HCEC 1CT (cell line): ENCODE measurements at places on chromosomes 4 and X.

GRCh38 chr4:1939664-1940509 lies 68.7 kb downstream of the NSD2 start:
- peak; percentile 75 for DNase-seq

DNA sequence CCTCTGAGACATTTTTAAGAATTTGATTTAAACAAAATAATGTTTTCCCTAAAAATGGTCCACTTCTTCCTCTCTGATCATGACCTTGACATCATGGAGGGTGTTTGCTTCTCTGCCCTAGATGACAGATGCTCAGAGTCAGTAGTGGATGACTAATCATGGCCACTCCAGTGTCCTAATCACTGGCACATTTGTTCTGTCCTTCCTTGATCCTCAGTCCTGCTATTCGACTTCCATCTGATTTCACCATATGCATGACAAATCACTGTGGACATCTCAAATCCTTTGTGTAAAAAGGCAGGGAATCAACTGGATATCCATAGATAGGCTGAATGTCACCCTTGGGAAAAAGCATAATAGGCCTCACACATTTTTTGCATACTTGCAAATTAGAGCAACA lies 9.0 kb downstream of the CRMP1 start:
- DNase-seq: no peak

DNA sequence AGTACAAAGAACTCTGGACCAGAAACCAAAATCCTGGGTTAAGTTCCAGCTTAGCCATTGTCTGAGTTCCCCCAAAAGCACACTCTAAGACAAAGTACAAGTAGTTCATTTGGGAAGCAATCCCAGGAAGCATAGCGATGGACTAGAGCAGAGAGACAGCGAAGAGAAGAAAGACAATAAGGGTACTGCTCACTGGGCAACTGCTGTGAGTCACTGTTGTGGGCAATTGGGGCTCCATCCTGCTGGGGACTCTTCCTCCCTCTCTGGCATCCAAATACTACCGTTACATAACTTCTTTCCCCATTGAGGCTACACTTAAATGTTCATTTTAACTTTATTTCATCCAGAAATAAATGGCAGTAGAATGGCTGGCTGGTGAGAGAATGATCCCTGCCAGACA lies 14.1 kb downstream of the SRPX start:
- no peak for DNase-seq

DNA sequence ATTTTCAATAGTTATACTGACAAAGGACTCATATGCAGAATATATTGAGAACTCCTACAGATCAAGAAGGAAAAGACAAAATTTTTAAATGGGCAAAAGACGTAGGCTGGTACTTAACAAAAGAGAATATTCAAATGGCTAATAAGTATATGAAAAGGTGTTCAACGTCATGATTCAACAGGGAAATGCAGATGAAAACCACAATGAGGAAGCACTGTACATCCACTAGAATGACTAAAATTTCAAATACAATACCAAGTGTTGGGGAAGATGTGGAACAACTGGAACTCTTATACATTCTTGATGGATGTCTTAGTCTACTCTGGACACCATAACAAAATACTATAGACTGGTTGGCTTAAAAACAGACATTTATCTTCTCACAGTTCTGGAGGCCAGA lies 1.3 kb upstream of the MRFAP1L1 start:
- DNase-seq: no peak

DNA sequence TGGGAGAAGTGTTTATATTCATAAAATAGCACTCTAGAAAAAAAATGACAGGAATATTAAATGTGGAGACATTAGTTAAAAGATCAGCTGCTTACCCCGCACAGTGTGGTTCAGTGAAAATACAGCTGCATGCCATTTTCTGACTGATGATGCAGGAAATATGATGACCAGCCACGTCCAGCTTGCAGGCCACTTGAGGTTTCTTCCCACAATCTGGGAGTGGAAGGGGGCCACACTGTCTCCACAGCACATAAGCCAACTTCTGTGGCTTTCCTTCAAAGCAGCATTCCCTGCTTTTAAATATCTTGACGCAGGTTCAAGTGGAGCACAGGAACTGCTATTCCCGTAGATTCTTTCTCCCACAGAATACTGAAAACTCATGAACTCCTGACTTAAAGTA lies 173.4 kb upstream of the GALNT7 start:
- no peak for DNase-seq

GRCh38 chr4:186272699-186273391 lies 6.9 kb downstream of the F11 start:
- DNase-seq: no peak

GRCh38 chrX:11287505-11287904 lies 5.7 kb upstream of the AMELX start:
- peak; percentile 6 for DNase-seq

DNA sequence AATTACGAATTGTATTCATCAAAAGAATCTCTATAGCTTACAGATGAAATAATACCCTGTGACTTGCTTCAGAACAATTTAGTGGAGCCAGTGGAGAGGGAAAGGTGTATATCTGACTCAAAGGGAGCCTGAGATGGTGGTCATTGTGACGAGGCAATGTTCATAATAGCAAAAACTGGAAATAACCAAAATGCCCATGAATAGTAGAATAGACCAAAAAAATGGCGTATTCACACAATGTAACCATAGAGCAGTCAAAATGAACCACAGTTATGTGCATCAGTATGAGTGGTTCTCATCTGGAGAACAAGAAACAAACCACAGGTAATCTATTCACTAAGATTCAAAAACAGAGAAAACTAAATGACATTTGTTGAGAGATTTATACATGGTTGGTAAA lies 125.3 kb upstream of the CLNK start:
- no peak for DNase-seq

DNA sequence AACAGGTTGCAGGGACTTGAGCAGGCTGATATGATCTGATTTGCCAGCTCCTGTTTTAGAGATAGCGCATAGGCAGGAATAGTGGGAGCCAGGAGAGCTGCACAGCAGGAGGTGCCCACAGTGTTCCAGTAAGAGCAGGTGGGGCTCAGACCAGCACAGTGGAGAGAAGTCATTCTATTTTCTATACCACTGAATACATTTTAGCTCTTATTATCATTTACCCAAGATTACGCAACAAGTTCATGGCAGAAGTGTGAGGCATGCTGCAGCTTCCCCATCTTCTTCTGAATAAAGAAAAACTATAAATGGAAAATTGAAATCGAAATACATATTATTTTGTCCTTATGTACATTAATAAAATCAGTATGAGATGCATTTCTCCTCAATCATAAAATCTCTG lies 114.7 kb upstream of the EDNRA start:
- DNase-seq: no peak

DNA sequence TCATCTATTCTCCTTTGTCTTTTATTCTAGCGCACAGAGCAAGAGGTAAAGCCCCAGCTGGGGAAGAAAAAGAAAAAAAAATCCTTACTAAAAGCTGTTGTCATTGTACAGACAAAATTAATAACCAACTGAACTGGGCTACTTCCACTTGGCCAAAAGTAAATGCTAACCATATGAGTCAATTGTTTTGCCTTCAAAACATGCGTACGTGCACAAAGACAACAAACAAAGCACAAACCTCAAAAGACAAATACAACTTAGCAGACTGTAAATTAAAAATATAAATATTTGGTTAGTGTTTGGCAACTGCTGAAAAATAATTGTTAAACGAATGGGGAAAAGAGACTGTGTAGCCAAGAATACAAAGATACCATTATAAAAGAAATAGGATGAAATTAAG lies 5.9 kb downstream of the EDA2R start:
- DNase-seq: peak; percentile 42

GRCh38 chr4:128450326-128451120 lies 162.9 kb upstream of the PGRMC2 start:
- DNase-seq: peak; percentile 19

- DNase-seq: peak; percentile 91
Measured at GRCh38 chrX:31609130-31609529, 537.3 kb upstream of the FTHL17 start.

GRCh38 chrX:150692296-150692695 lies 900 bp upstream of the MTMR1 start:
- DNase-seq: no peak

DNA sequence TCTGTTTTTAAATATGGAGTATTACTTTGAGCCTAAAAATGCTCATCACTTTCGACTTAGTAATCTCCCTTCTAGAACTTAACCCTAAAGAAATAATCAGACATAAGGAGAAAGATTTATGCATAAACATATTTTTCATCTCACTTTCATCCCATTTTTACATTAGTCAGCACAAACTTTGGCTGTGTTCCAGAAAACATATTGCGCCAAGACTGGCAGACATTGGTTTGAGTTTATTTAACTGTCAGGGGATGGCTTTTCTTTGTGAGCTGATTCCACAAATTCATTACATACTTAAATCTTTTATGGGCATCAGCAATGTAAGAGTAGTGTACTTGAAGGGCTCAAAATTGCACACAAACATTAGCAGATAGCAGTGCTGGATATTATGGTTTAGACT lies 23.7 kb downstream of the MAOA start:
- peak; percentile 38 for DNase-seq

DNA sequence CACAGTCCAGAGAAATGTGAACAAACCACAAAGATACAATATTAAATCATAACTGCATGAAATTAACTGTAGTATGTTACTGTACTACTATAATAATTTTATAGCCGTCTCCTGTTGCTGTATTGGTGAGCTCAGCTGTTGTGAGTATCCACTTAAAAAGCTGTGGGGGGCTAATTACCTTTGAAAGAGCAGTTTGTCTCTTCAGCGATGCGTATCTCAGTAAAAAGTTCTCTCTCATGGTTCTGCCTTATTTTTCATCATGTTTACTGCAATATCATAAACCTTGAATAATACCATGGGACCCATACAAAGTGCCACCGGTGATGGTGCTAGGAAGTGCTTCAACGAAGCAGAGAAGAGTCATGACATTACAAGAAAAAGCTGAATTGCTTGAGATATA lies 8.4 kb upstream of the MSMO1 start:
- no peak for DNase-seq

DNA sequence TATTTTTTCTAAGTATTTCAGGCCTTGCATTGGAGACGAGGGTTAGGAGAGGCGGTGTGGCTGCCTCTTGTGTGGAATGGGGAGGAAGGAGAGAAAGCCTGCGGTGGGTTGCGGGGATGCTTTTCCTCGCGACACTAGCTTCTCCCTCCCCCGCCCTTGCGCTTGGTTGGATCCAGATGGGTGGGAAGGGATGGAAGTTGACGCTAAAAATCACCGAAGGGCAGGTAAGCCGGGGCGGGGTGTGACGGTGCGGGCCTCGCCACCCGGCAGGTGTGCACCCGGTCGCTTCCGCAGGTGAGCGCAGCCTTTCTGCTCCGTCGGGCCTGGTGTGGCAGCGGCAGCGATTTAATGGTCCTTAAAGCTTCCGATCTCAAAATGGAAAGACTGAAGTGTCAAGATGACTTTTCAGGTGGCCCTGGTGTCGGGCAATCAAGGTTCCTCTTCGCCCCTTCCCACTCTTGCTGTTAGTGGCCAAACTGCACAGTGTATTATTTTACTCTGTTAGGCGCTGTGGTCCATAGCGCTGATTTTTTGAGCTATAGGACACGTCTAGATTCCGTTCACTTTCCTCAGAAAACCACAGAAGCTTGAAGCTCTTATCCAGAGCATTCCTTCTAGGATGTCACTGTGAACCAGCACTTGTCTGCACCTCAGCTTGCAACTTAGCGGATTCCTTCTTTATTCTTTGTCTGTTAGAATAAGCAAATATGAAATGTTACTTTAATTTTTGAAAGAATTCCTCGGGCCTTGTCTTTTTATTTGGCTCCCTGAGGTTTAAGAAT lies 765 bp downstream of the ENOPH1 start:
- no peak for DNase-seq
